Omental fat pad (tissue), 4 donors: ENCODE measurements at places on chromosomes 7 and 10.

DNA sequence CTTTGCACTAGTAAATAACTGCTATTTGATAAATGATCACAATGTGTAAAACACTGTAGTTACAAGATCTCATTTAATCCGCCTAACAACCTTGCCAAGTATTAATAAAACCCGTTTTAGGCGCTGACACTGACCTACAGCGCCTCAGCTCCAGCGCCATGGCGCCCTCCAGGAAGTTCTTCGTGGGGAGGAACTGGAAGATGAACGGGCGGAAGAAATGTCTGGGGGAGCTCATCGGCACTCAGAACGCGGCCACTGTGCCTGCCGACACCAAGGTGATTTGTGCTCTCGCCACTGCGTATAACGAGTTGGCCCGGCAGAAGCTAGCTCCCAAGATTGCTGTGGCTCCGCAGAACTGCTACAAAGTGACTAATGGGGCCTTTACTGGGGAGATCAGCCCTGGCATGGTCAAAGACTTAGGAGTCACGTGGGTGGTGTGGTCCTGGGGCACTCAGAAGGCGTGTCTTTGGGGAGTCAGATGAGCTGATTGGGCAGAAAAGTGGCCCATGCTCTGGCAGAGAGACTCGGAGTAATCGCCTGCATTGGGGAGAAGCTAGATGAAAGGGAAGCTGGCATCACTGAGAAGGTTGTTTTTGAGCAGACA is 1.1 kb upstream of the TNPO3 start:
- no peak for DNase-seq

- DNase-seq = no peak
Observed at GRCh38 chr10:74344306-74344705, 193.3 kb downstream of the ADK start.

DNA sequence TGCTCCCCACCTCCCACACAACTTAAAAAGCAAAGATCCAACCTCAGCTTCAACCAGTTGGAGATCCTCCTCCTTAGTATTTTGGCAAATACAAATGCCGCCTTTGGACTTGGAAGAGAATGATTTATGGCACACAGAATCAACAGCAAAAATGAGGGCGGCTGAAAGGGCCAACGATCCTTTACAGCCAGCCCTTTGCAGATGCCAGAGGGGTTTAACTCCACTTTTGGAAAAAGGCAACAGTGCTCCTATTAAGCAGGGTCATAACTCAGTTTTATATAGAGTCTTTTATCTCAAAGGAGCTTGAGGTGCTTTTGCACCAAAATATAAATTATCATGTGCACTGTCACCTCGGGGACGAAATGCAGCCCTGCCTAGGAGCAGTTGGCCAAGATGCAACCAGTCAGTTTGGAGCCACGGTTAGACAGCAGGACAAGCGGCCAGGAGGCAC is 56.7 kb upstream of the JCAD start:
- no peak for DNase-seq

GRCh38 chr7:96675548-96675947 is 34.1 kb downstream of the SEM1 start:
- DNase-seq = no peak

DNA sequence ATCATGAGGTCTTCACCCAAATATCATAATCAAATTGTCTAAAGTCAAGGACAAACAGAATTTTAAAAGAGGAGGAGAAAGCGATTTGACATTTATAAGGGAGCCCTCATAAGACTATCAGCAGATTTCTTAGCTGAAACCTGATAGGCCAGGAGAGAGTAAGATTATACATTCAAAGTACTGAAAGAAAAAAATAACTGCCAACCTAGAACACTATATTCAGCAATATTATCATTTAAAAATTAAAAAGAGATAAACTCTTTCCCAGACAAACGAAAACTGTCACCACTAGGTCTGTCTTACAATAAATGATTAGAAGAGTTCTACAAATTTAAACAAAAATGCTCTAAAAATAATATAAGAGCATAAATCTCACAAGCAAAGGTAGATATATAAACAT is 154.1 kb upstream of the TMEM106B start:
- DNase-seq = no peak

- no peak for DNase-seq
Observed at GRCh38 chr7:117401293-117402002, 25.8 kb downstream of the ASZ1 start.

DNA sequence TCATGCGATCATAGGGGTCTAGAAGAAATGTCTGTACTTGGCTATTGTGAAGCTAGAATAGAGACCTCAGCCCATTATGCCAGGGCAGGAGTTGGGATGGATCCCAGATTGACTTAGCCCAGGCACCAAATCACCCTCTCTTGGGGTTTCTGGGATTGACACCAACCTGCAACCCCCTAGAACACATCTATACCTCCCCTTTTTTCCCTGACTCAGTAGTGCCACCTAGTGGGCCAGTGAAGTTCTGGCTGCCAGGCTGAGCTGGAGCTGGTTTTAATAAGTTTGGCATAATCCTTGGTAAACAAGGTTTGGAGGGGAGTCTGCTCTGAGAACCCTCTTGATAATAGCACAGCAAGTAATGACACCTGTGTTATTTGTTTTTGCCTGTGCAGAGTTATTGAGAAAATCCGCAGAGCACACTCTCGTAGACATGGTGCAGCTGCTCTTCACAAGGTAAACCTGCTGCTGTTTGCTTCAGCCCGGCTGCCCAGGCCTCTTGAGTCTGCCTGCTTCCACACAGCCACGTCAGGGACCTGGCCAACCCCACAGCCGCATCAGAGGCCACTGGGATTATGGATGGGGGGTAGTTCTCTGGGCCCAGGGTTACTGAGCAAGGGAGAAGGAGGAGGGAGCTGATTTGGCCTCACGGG is 43.3 kb upstream of the NFKB2 start:
- DNase-seq = peak; percentile 62

DNA sequence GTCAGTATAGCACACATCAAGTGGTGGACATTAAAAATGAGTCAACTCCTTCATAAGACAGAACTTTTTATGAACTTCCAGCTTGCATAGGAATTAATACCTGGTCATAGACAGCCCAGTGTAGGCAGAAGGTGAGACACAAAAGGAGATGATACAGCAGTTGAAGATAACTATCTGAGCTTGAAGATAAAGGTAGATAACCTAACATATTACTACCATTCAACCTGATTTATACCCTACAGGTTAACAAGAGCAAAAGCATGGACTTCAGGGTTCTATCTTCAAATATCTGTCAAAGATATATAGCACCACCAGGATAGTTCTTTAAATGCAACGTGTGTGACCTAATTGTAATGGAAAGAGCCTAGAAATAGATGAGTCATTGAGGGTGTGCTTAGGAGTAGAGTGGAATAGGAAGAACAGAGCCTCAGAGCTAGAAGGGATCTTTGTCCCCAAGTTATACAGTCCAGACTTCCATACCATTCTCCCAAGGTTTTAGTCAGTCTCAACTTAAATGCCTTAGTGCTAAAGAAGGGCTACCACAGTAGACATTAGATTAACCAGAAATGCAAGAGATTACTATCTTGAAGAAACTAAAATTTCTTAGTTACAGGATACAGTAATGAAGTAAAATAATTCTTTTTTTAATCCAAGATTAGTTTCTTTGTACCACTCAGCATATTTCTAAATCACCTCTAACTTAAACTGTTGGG is 9.2 kb downstream of the ZNF800 start:
- no peak for DNase-seq

GRCh38 chr7:9978106-9979064 is 995.3 kb upstream of the PHF14 start:
- DNase-seq = no peak

DNA sequence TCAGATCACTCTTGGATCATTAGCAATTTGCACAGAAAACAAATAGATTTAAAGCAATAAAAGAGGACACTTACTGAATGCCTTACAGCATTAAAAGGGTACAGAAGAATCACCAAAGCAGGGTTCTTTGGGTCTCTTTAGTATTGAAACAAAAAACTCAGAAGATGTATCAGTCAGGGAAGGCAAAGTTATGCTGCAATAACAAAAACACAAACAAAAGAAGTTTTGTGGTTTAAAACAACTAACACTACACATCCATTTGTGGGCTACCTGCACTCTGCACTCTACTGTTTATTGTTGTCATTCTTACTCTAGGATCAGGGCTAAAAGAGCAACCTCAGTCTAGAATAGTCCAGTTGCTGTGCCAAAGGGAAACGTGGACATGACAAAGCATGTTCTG is 216.4 kb downstream of the GPAM start:
- DNase-seq = no peak

DNA sequence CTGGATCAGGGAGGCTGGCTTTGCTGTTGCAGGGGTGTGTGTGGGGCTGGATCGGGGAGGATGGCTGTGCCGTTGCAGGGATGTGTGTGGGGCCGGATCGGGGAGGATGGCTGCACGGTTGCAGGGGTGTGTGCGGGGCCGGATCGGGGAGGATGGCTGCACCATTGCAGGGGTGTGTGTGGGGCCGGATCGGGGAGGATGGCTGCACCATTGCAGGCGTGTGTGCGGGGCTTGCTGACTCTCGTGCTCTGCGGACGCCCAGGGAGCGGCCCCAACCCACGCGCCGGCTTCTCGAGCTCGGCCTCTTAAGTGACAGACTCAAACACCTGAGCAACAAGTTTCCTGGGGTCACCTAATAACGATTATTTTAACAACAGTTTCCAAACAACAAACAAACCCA is 518.2 kb downstream of the DNAJB6 start:
- DNase-seq = no peak

- DNase-seq = no peak
Observed at GRCh38 chr7:2499719-2500430, 19.7 kb upstream of the LFNG start.

DNA sequence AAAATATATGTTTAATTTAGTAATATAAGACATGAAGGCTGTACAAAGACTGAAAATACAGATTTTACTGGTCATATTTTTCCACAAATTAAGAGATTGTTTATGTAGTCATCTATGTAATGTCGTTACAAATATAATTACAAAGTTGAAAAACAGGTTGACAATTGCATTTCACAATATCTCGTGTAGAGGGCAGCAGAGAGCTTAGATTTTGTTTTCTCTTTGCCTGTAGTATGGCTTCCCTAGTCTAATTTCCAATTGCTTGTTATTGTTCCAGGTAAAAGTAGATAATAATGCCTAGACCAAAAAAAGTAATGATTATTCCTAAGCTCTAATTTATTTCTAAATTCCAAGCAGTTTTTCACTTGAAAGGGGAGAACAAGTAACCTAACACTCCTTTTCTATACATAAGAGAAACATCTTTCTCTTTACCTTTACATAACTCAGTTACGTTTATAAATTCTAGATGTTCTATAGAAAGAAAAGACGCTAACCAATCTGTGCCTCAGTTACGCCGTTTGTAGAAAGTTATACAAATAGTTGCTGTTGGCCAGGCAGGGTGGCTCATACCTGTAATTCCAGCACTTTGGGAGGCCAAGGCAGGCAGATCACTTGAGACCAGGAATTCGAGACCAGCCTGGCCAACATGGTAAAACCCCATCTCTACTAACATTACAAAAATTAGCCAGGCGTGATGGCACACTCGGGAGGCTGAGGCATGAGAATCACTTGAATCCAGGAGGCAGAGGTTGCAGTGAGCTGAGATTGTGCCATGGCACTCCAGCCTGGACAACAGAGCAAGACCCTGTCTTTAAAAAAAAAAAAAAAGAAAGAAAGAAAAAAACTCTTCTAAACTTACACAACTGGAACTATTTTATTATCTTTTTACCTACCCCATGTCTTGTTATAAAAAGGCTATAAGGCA is 30.0 kb downstream of the NET1 start:
- no peak for DNase-seq

- DNase-seq = no peak
Observed at GRCh38 chr10:22634093-22634492, 80.3 kb downstream of the PIP4K2A start.

- no peak for DNase-seq
Observed at GRCh38 chr7:136009488-136010079, 32.4 kb upstream of the MTPN start.

- no peak for DNase-seq
Observed at GRCh38 chr10:32621969-32622368, 176.0 kb downstream of the CCDC7 start.

GRCh38 chr7:121084256-121084655 is 95.7 kb downstream of the CPED1 start:
- DNase-seq = no peak

DNA sequence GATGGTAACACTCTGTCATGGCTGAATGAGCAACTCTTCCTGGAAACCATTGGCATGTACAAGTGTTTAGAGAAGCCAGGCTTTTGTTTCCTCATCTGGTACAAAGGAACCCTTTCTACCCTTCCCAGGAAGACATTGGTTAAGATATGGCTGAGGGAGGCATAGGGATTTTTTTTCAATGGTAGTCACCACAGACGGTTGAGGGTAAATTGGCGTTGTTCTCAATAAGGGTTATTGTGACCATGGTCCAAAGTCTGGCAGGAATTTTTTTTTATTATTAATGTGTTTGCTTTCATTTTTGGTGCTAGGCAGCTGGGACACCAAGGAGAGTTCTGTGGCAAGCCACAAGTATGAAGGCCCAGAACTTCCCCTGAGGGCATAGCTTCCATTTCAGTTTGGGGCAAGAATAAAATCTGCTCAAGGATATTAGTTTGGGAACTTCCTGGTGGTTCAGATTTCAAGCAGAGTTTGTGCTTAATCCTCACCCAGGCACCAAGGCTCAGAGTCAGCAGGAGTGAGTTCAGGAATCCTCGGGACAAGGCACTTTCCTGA is at the start of gene PLEKHS1:
Gene PLEKHS1 (plus strand): TSS at position 502 of the 552 bp plus-strand sequence. CDS start 3,596 bp downstream, outside the sequence.
- DNase-seq = no peak

DNA sequence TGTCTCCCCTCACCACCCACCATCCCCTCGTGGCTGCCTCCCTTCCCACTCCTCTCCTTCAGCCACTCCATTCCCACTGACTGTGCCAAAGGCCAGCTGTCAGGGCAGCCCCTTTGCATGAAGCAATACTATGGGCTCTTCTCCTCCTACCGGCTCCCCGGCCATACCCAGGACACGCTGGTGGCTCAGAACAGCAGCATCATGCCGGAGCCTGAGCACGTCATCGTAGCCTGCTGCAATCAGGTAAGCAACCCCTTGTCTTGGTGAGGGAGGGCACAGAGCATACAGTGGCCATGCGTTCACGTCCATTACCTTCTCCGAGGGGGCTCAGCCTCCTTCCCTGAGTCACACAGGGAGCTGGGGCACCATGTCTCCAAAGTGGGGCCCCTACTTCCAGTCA is 11.6 kb downstream of the CHAT start:
- no peak for DNase-seq

- no peak for DNase-seq
Observed at GRCh38 chr7:134044682-134045081, 82.5 kb upstream of the LRGUK start.

DNA sequence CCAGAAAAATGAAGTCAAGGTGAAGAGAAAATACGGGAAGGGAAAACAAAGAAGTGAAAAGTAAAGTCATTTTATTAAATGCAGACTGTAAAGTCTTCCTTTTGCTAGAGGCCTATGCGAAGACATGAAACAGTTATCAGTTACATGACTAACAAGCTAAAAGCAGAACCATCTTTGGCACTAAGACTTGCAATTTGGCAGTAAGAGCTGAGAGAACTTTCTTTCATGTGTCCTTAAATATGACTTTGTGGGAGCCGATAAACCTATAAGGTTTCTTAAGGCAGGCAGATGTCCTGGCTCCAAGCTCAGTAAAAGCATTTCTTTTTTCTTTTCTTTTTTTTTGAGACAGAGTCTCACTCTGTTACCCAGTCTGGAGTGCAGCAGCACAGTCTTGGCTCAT is 10.4 kb downstream of the ANLN start:
- DNase-seq = no peak

GRCh38 chr7:65449505-65449852 is 75.8 kb downstream of the ZNF92 start:
- no peak for DNase-seq

- DNase-seq = no peak
Observed at GRCh38 chr10:14089556-14090292, 241.0 kb downstream of the FRMD4A start.

- peak; percentile 19 for DNase-seq
Observed at GRCh38 chr10:133124357-133125211, 35.4 kb upstream of the KNDC1 start.

- no peak for DNase-seq
Observed at GRCh38 chr7:158309868-158310763, 277.5 kb downstream of the PTPRN2 start.
